Amniotic epithelial cell (primary cell): ENCODE measurements at places on chromosomes 3 and 15.

- DNase-seq = no peak
These were observed 600.5 kb downstream of the EDEM1 start for GRCh38 chr3:5787861-5788488.

DNA sequence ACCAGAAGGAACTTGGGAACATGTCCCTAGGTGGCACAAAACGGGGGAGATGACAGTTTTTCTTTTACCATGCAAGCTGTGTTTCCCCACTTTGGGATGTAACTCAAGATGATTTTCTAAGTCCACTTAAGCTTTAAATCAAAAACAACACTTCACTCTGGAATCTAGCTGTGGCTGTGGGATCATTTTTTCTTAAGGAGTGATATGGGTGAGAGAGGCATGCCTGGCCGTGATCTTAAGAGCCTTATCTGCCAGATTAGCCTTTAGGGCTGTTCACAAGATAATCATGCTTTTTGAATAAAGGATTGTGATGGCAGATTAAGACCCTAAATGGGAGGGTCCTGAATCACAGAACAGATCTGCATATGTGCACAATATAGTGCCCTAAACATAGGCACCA lies 384.8 kb upstream of the SEMA6D start:
- DNase-seq = peak; percentile 92

DNA sequence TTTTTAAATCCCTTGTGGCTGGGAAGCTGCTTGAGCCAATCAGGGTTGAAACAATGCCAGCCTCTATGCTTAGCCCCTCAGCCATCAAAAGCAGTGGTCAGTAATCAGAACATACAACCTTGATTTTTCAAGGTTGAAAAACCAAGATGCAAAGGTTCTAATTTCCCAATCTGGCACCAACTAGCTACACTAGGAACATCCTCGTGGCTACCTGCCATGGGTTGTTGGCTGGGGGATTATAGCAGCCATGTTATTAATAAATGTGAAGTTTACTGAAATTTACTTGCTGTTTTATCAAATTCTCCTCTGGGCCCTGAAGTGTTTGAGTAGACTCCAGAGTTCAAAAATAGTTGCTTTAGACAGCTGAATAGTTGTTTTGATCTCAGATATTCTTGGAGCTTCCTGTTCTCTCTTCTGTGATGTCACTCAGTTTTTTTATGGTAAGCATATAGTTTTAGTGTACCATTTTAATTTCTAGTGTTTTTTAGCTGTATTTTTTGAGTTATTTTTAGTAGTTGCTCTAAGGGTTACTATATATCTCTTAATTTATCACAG lies 31.9 kb downstream of the PCCB start:
- no peak for DNase-seq

- no peak for DNase-seq
These were observed 502.5 kb upstream of the NECTIN3 start for GRCh38 chr3:110569073-110569472.

- DNase-seq = peak; percentile 83
These were observed 45.8 kb downstream of the MITF start for GRCh38 chr3:69784954-69785514.
